Activated T-cell treated with anti-CD3 and anti-CD28 coated beads, Interleukin-2, amount 50 U/mL, for 24 hours (primary cell): ENCODE measurements at places on chromosomes 12 and 14.

- H3K36me3 ChIP-seq, result no peaks in the 10 kb centered on the region
- H3K27ac ChIP-seq, result no peak overlapping the region
- no peaks in the 10 kb centered on the region for H3K27me3 ChIP-seq
- DNase-seq, result no peak
Measured at GRCh38 chr14:28653521-28653920, 113.1 kb upstream of the FOXG1 start.

- no peaks in the 10 kb centered on the region for H3K4me1 ChIP-seq
- no peak overlapping the region for H3K4me3 ChIP-seq
- no peak overlapping the region for H3K27ac ChIP-seq
- no peak for DNase-seq
Measured at GRCh38 chr12:74499192-74499591, 38.4 kb upstream of the ATXN7L3B start.

DNA sequence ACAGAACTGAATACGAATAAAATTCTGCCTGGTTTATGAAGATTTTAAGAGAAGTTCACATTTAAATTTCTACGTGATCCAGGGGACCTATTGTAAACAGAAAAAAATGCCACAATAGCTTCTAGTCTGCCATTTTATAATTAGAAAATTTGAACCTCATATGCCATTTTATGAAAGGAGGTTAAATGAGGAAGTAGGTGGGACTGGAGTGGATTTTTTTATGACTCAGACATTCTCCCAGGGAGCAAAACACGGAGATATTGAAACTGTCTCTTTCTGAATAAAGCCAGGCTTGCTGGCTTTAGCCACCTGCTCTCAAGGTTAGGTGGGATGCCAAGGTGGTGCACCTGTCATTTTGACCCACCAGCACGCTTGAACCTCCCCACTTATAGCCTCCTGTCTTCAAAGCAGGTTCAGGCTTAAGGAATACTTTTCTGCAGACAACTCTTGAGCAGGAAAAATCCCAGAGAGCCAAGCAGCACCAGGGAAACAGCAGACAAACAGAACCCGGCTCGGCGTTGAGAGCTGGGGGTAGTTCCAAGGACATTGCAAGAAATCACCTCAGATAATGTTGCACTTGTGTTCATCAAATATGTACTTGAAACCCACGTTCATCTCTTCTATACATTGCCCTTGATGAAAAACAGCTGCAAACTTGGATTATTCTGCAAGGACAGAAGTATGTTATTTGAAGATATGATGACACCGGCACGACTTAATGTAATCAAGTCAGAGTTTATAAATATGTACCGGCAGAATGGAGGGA, 203.7 kb downstream of the PPM1H start:
- H3K27me3 ChIP-seq, result peaks cover 5% of the 10 kb centered on the region
- H3K27ac ChIP-seq, result no peak overlapping the region
- no peaks in the 10 kb centered on the region for H3K36me3 ChIP-seq
- no peak overlapping the region for H3K4me3 ChIP-seq
- no peak for DNase-seq

GRCh38 chr14:50615552-50615951, 52.6 kb downstream of the SAV1 start:
- H3K36me3 ChIP-seq, result no peaks in the 10 kb centered on the region
- no peak overlapping the region for H3K4me3 ChIP-seq
- H3K27ac ChIP-seq, result no peak overlapping the region
- no peaks in the 10 kb centered on the region for H3K4me1 ChIP-seq

- no peaks in the 10 kb centered on the region for H3K27me3 ChIP-seq
- DNase-seq, result no peak
- H3K36me3 ChIP-seq, result peaks cover 49% of the 10 kb centered on the region
Measured at GRCh38 chr12:39355841-39356240, 87.1 kb downstream of the KIF21A start.

DNA sequence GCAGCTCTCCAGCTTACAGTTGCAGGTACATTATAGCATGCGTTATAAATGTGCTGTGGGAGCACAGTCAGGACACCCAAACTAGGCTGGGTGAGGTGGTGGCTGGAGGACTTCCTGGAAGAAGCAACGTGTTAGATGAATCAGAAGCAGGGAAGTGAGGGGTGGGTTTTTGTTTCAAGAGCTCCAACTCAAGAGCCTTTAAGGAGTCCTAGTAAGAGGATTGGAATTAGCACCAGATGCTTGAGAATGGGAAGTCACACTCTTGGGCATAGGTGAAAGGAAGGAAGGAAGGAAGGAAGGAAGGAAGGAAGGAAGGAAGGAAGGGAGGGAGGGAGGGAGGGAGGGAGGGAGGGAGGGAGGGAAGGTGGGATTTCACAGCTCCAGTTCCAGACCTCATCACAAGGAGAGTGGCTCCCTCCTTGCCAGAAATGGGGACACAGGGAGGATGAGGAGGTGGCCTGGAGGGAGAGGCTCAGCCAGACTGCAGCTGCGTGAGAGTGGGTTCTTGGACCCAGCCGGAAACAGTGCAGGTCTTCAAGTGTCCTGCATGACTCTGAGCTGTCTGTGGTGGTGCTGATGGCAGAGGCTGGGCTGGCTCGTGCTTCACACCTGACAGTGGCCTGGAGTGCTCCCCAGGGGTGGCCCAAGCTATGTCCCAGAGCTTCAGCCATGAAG, 115.7 kb upstream of the GSC start:
- H3K27me3 ChIP-seq, result no peaks in the 10 kb centered on the region
- H3K4me3 ChIP-seq, result no peak overlapping the region
- no peak overlapping the region for H3K27ac ChIP-seq
- H3K4me1 ChIP-seq, result no peaks in the 10 kb centered on the region

GRCh38 chr14:104957146-104958113, 20.7 kb downstream of the AHNAK2 start:
- no peaks in the 10 kb centered on the region for H3K36me3 ChIP-seq
- peaks cover 15% of the 10 kb centered on the region for H3K27me3 ChIP-seq
- no peak overlapping the region for H3K4me3 ChIP-seq
- no peaks in the 10 kb centered on the region for H3K4me1 ChIP-seq
- no peak for DNase-seq
- H3K27ac ChIP-seq, result no peak overlapping the region

GRCh38 chr12:68497702-68498101, 113.0 kb upstream of the RAP1B start:
- peak overlapping the region; percentile 53 for H3K4me3 ChIP-seq
- no peaks in the 10 kb centered on the region for H3K27me3 ChIP-seq
- peak overlapping the region; percentile 94 for H3K27ac ChIP-seq
- DNase-seq, result no peak
- no peaks in the 10 kb centered on the region for H3K36me3 ChIP-seq
